Stimulated activated CD4-positive, alpha-beta T cell treated with anti-CD3 and anti-CD28 coated beads, Interleukin-15, amount 100 ng/mL, for 1 hour (primary cell): ENCODE measurements at places on chromosomes 2 and 18.

- no peak for DNase-seq
Measured at GRCh38 chr2:88307817-88308216, 137.7 kb downstream of the THNSL2 start.

- DNase-seq = no peak
Measured at GRCh38 chr18:63058521-63058920, 261.0 kb downstream of the BCL2 start.

GRCh38 chr2:161981679-161982250 is 92.2 kb downstream of the DPP4 start:
- no peak for DNase-seq

DNA sequence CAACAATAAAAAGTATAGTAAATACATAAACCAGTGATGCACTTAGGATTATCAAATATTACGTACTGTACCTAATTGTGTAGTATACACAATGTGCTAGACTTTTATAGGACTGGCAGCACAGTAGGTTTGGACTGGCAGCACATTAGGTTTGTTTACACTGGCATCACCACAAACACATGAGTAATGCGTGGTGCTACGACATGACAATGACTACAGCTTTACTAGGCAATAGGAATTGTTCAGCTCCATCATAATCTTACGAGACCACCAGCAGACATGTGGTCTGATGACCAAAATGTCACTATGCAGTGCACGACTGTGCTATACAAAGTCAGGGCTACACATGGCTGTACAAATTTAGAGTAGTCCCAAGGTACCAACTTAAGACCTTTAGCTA is 2.3 kb downstream of the MBOAT2 start:
- no peak for DNase-seq

DNA sequence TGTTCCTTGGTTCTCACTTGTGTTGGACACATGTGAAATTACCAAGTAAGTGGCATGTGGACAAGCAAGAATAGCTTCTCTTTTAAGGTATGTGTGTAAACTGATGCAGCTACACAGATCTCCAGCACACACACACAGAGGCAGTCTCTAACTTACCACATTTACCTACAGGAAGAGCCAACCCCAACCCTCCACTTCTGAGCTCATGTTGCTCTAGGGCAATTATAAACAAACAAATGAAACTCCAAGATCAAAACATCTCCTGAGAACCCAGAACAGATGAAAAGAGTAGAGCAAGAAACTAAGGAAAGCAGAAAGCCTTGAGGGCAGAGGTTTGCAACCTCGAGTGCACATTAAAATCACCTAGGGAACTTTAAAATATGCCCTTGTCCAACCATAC is 16.0 kb upstream of the TMEM37 start:
- no peak for DNase-seq

DNA sequence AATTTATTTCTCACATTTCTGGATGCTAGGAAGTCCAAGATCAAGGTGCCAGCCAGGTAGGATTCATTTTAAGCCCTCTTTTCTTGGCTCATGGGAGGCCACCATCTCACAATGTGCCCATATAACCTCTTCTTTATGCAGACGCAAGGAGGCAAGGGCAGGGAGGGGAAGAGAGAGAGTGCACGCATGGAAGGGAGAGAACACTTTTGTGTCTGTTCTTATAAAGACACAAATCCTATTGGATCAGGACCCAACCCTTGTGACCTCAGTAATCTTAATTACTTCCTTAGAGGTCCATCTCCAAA is 32.5 kb downstream of the CMPK2 start:
- DNase-seq = no peak

DNA sequence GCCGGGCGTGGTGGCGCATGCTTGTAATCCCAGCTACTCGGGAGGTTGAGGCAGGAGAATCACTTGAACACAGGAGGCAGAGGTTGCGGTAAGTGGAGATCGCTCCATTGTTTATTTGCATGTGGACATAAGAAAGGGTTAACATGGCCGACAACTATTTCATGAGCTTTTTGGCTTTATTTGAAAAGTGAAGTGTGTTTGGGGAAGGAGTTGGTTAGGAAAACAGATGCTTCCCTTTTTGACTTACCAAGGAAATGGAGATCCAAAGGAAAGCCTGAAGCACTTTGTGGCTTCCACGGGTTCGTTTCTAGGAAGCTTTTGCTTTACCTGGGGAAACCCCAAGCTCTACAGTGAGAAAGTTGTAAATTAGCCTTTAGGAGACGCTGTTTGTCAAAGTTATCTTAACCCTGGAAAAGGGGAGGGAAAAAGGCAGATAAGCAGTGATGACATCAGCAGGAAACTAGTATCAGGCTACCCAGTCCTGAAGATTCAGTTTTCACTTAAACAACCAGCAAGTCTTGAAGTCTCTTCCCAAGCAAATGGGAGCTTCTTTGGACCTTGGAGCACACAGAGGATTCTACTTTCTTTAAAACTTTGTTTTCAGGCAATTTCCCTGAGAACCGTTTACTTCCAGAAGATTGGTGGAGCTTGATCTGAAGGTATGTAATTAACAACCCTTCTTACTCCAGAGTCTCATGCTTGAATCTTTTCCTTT is at the start of gene CASP10:
Gene CASP10 (plus strand): TSS at position 492 of the 715 bp plus-strand sequence. CDS start 2,637 bp downstream, outside the sequence.
- no peak for DNase-seq

GRCh38 chr18:3245853-3246634 is 1.6 kb upstream of the MYL12A start:
- peak; percentile 69 for DNase-seq

GRCh38 chr18:46759890-46760289 is 3.0 kb upstream of the ST8SIA5 start:
- no peak for DNase-seq

DNA sequence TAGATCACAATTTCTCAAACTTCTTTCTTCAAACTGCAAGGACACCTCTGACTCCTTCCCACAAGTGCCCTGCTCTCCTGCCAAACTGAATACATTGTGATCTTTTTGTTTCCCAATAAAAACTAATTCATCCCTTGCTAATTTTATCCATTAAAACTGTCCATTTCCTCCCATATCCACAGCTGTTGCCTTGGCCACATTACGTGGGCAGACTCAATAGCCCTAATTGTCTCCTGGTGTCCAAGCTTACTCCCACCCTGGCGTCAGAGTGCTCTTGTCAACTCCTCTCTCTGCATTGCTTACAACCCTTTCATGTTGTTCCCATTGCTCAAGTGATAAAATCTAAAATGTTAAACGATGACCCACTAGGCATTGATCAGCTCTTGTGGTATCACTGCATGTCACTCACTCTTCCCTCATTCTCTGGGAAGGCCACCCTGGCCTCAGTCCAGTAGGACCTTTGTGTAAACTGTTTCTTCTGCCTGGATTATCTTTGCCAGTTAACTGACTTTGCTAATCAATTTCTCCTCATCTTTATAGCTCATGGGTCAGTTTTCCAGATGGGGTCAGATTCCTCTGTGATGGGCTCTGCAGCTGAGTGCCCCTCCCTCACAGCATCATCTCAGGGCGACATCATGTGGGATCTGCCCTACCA is 525.0 kb downstream of the SLC4A3 start:
- no peak for DNase-seq

DNA sequence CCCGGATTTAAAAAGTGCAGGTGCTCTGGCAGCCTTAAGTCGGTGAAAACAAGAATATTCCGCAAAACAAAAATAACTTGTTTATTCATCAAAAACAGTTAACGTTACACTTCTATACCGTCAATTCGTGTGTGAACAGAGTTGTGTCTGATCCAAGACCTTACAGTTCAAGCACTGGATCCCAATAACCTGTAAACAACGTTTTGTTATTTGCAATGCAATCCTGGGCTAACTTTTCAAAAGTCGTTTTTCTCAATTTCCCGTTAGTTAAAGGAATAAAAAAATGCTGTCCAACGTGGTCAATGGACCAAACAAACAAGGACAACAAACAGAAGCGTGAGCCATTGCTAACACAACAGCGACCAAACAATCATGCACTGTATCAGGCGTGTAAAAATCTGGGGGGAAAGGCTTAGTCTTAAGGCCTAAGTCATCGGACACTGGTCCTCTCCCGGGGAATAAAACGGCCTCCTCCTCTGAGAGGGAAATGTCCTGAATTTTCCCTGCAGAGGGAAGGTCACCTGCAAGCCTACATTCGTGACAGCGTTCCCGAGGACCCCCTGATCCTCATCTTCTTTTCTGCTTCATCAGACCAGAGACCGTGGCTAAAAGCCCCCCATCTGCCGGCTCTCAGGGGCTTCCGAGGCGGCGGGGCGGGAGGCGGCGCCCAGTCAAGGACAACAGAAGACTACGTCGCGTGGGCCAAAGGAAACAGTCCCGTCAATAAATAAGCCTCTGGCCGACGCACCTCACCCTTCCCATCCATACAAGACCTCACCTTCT is 490 bp downstream of the NDUFS1 start:
- no peak for DNase-seq

- no peak for DNase-seq
Measured at GRCh38 chr2:96977631-96978195, 8.7 kb downstream of the FAM178B start.

- no peak for DNase-seq
Measured at GRCh38 chr18:9827211-9827792, 58.5 kb upstream of the TXNDC2 start.

- DNase-seq = no peak
Measured at GRCh38 chr2:136093583-136093982, 24.4 kb downstream of the CXCR4 start.

DNA sequence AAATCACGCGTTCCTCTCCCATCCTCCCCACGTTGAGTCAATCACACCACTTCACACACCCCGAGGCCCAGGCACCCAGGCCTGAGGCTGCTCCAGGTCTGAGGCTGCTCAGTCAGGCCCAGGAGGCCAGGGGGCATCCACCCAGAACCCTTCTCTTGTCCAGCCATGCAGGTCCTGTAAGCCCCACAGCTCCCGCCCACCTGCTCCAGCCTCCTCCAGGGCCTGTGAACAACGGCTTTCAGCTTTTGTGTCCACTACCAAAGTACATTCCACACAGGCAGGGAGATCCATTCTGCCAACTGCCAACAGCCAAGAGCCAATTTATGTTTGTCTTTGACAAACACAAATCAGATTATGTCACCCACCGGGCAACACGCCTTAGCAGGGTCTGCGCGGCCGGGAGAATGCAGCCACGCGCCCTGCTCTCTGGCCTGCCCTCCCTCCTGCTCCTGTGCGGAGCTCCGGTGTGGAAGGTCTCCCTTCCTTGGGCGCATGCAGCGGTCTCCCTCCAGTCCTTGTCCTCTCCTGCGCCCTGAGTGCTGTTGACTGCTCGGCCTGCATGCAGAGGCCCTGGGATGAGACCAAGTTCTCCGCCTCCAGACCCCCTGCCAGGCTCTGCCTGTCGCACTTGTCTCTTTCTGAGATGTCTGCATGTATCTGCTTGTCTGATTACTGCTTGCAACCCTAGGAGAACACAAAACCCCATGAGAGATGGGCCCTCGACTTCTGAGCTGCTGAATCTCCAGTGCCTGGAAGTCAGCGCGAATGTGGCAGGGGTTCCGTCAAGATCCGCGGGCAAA is 146.6 kb downstream of the ZNF516 start:
- DNase-seq = no peak

DNA sequence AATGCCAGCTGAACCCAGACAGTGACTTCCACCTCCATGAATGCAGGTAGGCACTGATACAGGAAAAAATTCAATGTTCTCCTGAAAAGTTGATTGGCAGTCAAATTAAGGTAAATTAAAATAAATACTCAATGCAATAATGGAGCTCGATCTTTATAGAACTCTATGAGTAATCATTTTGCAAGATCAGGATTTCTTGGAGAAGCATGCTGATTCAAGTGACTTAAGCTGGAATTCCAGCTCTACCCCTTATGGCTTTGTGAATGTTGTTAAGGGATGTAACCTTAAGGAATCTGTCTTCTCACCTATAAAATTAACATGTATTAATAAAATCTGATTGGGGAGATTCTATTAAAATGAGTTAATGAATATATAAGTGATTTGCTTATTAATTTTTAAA is 145.1 kb downstream of the QPCT start:
- DNase-seq = no peak

- DNase-seq = no peak
Measured at GRCh38 chr2:203240491-203240890, 1.7 kb downstream of the CYP20A1 start.

GRCh38 chr18:23853448-23854195 is 160.9 kb upstream of the TTC39C start:
- no peak for DNase-seq

DNA sequence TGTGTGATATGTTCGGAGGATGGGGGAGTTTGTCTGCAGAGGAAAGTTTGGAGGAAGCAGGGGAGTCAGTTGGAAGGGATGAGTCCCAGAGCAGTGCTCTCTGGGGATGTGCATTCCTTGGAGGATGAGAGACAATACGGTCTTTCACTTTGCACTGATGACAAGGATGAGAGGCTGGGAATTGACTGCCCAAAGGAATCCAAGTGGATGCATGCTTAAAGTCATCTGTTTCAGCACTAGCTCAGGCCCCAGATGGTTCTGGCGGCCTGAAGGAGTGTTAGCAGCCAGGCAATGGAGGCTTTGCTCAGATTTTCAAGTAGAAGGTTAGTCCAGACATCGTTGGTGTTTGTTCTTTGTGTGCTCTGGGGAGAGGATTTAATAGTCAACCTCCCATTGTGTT is 100.2 kb downstream of the CRIM1 start:
- no peak for DNase-seq

DNA sequence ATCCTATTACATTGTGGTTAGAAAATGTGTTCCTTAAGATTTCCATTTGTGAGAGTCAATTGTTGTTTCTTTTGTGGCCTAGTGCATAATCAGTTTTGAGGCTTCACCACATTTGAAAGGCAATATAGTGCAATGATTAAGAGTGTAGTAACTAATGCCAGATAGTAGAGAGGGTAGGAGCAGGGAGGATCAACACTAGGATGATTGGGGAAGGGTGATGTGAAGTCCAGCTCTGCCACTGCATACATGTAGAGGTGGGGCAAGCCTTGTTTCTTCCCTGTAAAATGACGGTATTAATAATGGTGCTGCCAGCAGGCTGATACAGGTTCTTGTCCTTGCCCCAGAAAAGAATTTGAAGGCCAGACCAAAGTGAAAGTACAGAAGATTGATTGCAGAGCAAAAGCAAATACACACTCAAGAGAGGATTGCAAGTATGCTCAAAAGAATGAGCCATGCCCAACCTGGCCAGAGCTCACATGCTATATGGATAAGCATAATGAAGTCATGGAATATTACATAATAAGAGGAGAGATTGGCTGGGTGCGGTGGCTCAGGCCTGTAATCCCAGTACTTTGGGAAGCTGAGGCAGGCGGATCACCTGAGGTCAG is 8.0 kb downstream of the SP100 start:
- no peak for DNase-seq

DNA sequence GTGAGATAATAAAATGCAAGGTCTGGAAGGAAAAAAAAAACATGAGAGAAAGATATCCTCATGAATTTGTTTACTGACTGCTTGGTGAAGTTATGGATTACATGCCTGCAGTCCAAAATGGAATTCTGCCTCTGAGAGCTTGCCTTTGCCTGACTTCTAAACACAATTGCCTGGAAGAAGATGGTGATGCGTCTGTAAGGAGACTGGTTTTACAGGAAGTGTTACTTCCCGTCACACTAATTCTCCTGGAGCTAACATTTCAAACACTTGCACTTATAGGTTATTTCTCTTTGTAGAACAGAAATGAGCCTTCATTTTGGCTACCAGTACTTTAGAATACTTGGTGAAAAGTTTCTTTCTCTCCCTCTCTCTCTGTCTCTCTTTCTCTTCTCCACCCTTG is 884.3 kb downstream of the TSN start:
- no peak for DNase-seq
